H1 (cell line): ENCODE measurements at places on chromosomes 2 and 18. TPM values are rescaled to one million over a fixed set of nuclear protein-coding genes. Genes with fewer than 3 reads are reported as not detected.

DNA sequence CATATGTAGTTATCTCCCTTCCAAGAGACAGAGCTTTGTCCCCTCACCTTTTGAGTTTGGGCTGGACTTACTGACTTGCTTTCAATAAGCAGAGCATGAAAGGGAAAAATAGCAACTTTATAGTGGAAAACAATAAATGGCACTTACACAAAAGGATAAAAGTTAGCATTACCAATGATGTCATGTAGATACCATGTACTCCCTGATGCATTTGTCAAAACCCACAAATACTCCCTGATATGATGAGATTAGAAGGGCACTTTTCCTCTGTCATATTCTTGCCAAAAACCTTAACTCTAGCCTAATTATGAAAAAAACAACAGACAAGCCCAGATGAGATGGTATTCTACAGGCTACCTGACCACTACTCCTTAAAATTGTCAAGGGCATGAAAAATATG, 16.0 kb downstream of the HIBCH start:
- H3K36me3 ChIP-seq, result no peaks in the 10 kb centered on the region; the same call in 1 of the 2 replicates
- H3K4me1 ChIP-seq, result peaks cover 2% of the 10 kb centered on the region
- H3K27ac ChIP-seq, result no peak overlapping the region
- no peak for DNase-seq

DNA sequence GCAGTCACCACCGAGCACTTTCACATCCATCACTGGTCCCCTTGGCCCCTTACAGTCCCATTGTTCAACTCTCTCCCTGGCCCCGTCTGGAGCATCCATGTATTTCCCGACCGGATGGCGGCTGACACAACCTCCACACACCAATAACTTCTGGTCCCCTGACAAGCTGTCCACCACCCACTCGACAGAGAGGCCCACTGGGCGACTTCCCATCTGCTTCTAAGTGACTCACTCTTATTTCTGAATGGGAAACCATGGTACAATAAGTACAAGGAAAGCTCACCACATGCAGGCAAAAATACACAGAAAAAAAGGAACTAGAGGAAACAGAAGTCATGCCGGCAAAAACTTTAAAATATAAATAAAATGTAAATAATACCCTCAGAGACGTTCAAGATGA, 82.9 kb upstream of the RAB12 start:
- H3K36me3 ChIP-seq, result no peaks in the 10 kb centered on the region
- no peak overlapping the region for H3K27ac ChIP-seq

GRCh38 chr18:39421276-39421675, 1855.7 kb upstream of the CELF4 start:
- H3K27me3 ChIP-seq, result no peaks in the 10 kb centered on the region
- H3K27ac ChIP-seq, result no peak overlapping the region

- H3K4me3 ChIP-seq, result no peak overlapping the region
- DNase-seq, result no peak
- H3K4me1 ChIP-seq, result no peaks in the 10 kb centered on the region
- no peaks in the 10 kb centered on the region for H3K36me3 ChIP-seq
- no peaks in the 10 kb centered on the region for H3K27me3 ChIP-seq
- no peak overlapping the region for H3K27ac ChIP-seq
Observed at GRCh38 chr18:61292280-61293035, 40.8 kb upstream of the CDH20 start.

- H3K27ac ChIP-seq, result no peak overlapping the region
- H3K27me3 ChIP-seq, result no peaks in the 10 kb centered on the region
- peaks cover 2% of the 10 kb centered on the region; the same call in 1 of the 2 replicates for H3K4me1 ChIP-seq
Observed at GRCh38 chr18:35711227-35711626, 129.7 kb downstream of the GALNT1 start.

GRCh38 chr2:105782646-105783045, 37.9 kb downstream of the NCK2 start:
- H3K27me3 ChIP-seq, result no peaks in the 10 kb centered on the region
- H3K36me3 ChIP-seq, result no peaks in the 10 kb centered on the region
- DNase-seq, result no peak

DNA sequence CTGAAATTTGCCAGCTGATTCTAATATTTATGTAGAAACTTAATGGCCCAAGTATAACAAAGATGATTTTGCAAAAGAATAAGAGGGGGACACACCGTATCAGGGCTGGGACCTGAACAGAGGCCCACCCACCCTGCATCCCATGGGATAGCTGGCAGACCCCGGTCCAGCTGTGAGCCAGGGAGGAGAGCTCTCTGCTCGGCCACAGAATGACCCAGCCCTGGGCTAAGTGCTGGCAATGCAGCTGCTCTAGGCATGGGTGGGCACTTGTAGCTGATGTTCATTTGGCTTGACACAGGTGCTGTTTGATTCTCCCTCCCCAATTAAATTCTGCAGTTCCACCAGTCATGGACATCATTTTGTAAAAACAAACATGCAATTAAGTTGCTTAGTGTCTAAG, 522.8 kb upstream of the RAB6C start:
- H3K27me3 ChIP-seq, result no peaks in the 10 kb centered on the region
- no peak overlapping the region for H3K27ac ChIP-seq
- H3K4me3 ChIP-seq, result no peak overlapping the region
- no peaks in the 10 kb centered on the region for H3K36me3 ChIP-seq

- H3K4me1 ChIP-seq, result no peaks in the 10 kb centered on the region
- no peaks in the 10 kb centered on the region for H3K27me3 ChIP-seq
- no peak overlapping the region for H3K27ac ChIP-seq
- no peak overlapping the region for H3K4me3 ChIP-seq
- no peak for DNase-seq
- no peaks in the 10 kb centered on the region for H3K36me3 ChIP-seq
Observed at GRCh38 chr2:37558623-37559022, 112.8 kb downstream of the CDC42EP3 start.

GRCh38 chr2:233164967-233165366, 86.5 kb upstream of the ATG16L1 start:
- H3K27me3 ChIP-seq, result no peaks in the 10 kb centered on the region
- H3K4me3 ChIP-seq, result no peak overlapping the region
- H3K27ac ChIP-seq, result no peak overlapping the region
- no peak for DNase-seq
- peaks cover 5% of the 10 kb centered on the region for H3K4me1 ChIP-seq

DNA sequence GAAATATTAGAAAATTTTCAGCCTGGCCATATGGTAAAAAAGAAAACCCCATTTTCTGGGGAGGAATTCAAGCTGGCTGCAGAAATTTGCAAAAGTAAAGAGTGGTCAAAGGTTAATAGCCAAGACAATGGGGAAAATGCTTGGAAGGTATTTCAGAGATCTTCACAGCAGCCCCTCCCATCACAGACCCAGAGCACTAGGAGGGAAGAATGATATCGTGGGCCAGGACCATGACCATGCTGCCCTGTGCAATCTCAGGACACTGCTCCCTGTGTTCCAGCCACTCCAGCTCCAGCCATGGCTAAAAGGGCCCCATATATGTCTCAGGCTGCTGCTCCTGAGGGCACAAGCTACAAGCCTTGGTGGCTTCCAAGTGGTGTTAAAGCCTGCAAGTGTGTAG, 93.9 kb upstream of the AGAP1 start:
- no peaks in the 10 kb centered on the region for H3K27me3 ChIP-seq
- no peaks in the 10 kb centered on the region for H3K4me1 ChIP-seq
- DNase-seq, result no peak
- no peak overlapping the region for H3K4me3 ChIP-seq
- no peaks in the 10 kb centered on the region for H3K36me3 ChIP-seq

DNA sequence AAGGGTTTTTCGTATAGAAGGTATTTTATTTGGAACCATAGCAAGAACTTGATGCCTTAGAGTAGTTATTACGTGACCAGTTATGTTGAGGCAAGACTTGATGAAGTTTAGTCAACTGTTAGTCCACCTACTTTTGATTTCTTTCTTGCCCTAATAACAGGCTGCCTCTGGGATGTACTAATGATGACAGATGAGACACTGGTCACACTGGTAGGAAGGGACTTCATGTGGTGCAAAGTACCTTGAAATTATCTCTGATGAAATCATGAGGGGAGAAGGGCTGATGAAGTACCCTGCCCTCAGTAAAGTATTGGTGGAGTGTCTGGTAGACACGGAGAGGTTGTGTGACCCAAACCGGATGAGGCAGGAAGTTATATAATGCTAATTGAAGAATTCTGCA, 5.4 kb downstream of the DIS3L2 start:
- H3K4me1 ChIP-seq, result no peaks in the 10 kb centered on the region
- no peaks in the 10 kb centered on the region for H3K27me3 ChIP-seq
- no peak overlapping the region for H3K4me3 ChIP-seq

DNA sequence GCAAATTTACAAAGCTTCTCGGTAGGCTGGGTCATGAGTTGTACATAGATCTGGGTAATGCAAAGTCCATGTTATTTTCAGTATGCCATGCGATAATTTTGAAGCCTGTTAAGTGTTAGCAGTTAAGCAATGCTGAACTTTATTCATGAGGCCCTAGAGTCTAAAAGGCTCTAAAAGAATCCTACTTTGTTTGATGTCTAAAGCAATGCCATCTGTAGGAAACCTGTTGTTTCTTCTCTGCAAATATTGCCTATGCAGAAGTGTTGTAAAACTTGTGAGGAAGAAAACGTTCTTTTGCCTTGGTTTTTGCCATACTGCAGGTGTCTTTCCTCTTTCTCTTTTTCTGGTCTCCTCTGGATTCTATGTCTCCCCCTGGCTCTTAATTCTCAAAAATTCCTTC, 9.1 kb downstream of the ARHGAP15 start:
- no peaks in the 10 kb centered on the region for H3K27me3 ChIP-seq
- H3K4me3 ChIP-seq, result no peak overlapping the region
- no peak overlapping the region for H3K27ac ChIP-seq
- no peaks in the 10 kb centered on the region for H3K4me1 ChIP-seq
- no peaks in the 10 kb centered on the region for H3K36me3 ChIP-seq
- DNase-seq, result no peak

GRCh38 chr2:176814740-176815367, 397.7 kb upstream of the HNRNPA3 start:
- H3K27ac ChIP-seq, result no peak overlapping the region
- H3K4me3 ChIP-seq, result no peak overlapping the region
- H3K4me1 ChIP-seq, result peaks cover 20% of the 10 kb centered on the region; the same call in 1 of the 2 replicates

DNA sequence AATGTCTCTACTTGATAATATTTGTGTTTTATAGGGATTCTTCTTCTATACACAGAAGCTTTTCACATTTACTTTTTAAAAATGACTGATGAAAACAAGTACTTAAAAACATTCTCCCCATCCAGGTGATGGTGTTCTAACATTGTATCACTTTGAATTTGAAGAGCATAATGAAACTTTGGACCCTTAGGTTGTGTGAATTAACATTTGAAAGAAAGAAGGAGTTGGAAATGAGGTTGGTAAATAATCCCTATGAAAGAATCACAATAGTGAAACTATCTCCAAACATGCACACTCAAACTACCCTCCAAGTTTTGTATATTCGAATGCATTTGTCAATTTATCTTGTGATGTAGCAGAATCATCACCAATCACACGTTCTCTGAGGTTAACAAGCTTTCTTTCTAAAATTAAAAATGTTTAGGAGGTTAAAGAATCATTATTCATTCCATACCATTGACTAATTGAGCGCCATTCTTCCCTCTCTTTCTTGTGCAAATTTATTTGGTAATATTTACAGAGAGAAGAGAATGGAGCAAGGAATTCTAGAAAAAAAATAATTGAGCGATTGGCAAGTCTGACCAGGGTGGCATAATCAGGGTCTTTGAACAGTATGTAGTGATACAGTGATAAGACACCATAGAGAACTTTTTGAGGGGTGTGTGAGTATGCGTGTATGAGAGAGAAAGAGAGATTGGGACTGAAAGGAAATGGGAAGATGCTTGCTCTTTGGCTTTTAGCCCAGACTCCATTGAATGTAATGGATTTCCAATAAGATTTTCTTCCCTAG, 260.0 kb upstream of the NRXN1 start:
- no peak overlapping the region for H3K4me3 ChIP-seq
- no peaks in the 10 kb centered on the region; the same call in 1 of the 2 replicates for H3K27me3 ChIP-seq
- no peak for DNase-seq

- no peaks in the 10 kb centered on the region for H3K36me3 ChIP-seq
- H3K27ac ChIP-seq, result no peak overlapping the region
- no peak overlapping the region for H3K4me3 ChIP-seq
- DNase-seq, result no peak
Observed at GRCh38 chr2:229610333-229610732, 104.0 kb downstream of the DNER start.

Gene ABCB11
- not detected in 2 replicates for total RNA-seq

Gene SLC8A1
- 3.2 and 3.6 TPM in 2 replicates for total RNA-seq

Gene INO80C
- 46.5 and 48.9 TPM in 2 replicates for total RNA-seq

Gene CPS1
- 15.7 and 16.4 TPM in 2 replicates for total RNA-seq

Gene HOXD4
- total RNA-seq, result not detected in 2 replicates

Gene TTLL4
- total RNA-seq, result 105 and 106 TPM in 2 replicates

Gene SRD5A2
- not detected in 2 replicates for total RNA-seq
